ENCODE measurements at places on chromosomes 16 and 17. TPM values are rescaled to one million over a fixed set of nuclear protein-coding genes. Genes with fewer than 3 reads are reported as not detected.
A peak's percentile ranks its signal among the peaks of the same experiment; 100 is the strongest.

The GOSR1 gene
- 29.3 TPM for polyA plus RNA-seq

The HYDIN gene
- 15.2 TPM for polyA plus RNA-seq

The KRT10 gene
- 65.0 TPM for polyA plus RNA-seq

The SLC2A4 gene
- 0.48 TPM for polyA plus RNA-seq

The TBC1D3B gene
- polyA plus RNA-seq: 14.2 TPM

The IRX6 gene
- polyA plus RNA-seq: 0.35 TPM

DNA sequence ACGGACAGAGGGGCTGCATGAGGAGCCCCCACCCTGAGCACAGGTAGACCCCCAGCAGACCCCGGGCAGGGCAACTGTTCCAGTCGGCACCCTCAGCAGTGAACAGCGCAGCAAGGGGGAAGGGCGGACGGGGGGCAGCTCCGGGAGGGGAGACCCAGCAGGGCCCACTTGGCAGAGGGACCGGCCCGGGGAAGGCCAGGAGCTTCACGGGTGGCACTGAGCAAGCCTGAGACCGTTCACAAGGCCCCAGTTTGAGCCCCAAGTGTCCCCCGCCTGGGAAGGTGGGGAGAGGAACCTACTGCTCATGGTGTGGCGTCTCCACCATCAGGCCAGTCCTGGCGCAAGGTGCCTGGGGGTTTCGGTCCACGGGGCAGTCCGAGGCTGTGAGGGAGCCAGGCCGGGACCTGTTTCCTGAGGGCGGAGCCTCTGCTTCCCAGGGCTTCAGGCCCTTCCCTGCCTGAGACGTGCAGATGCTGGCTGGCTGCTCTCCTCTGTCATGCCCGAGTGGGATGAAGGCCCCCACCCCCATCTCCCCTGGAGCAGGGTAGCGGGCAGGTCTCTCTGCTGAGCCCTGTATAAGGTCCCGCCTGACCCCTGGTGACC, 54.4 kb upstream of the GNG13 start:
- DNase-seq: no peak

DNA sequence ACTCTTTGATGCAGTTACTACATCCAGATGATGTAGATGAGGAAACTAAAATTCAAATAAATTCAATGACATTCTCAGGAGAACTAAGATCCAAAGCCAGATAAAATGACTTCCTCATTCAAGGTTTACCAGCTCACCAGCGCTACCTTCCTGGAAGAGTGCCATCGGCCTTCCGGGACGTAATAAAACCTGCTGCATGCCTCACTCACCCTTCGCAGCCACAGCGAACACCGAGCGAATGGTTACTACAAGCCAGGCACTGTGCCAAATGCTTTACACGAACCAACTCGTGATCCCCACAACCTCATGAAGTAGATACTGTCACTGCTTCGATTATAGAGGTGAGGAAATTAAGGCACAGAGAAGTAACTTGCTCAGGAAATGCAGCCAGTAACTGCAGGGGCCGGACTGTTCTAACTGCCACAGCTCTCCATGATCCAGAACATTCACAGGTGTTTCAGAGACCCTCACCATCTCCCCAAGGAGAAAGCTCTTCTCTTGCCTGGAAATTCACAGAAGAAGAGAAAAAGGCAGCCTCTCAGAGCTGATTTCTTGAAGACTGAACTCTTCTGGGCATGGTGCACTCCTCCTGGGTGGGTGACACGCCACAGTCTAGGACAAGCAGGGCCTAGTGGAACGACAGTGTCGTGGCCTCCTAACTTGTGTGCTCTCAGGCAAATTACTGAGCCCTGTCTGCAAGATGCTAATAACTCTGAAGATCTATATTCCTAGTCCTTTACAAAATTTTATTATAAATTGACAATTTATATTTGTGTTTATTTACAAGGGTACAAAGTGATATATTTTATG, 46.8 kb downstream of the HIC1 start:
- peak; percentile 49 for DNase-seq

DNA sequence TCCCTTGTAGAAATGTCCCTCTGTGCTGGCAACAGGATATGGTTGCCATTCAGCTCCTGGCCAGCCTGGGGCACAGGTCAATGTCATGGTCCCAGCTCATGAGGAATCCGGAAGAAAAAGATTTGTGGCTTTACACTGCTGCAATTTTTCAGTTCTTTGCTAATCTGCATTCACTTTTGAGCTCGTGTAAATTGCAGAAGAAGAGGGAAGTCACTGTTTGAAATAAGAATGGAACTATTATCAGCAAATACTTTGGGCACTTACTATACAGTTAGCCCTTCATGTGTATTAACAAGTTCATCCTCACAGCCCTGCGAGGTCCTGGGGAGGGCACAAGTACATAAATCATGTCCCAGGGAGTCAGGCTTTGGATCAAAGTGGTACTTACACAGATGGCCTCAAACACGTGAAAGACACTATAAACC, 14.2 kb downstream of the SLC47A2 start:
- peak; percentile 26 for DNase-seq

GRCh38 chr17:75096082-75096625, 8.4 kb downstream of the SLC16A5 start:
- DNase-seq: no peak

DNA sequence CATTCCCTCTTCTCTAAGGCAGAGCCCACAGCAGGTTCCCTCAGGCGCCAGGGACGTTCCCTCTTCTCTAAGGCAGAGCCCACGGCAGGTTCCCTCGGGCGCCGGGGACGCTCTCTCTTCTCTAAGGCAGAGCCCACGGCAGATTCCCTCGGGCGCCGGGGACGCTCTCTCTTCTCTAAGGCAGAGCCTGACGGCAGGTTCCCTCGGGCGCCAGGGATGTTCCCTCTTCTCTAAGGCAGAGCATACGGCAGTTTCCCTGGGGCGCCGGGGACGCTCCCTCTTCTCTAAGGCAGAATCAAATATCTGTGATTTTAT, 24.3 kb downstream of the ACSF3 start:
- DNase-seq: no peak

- no peak for DNase-seq
Measured at GRCh38 chr16:29862383-29862883, 593 bp downstream of the CDIPT start.

- no peak for DNase-seq
Measured at GRCh38 chr16:9363520-9363919, 272.1 kb downstream of the HAPSTR1 start.

GRCh38 chr16:3882531-3882930, 2.0 kb upstream of the CREBBP start:
- no peak for DNase-seq

DNA sequence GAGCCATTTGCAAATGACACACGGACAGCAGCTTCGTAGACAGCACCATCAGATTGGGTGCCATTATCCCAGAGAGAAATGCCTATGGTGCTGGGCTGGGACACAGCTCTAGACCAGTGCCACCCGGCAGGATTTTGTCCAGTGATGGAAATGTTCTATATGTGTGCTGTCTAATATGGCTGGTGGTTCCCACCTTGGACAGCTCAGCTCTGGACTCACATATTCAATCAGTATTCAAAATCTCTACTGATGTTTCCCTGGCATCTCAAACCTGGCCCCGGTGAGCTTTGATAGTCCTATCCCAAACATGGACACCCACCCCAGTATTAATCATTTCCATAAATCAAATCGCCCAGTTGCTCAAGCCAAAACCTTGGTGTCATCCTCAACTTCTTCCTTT, 23.0 kb downstream of the FA2H start:
- no peak for DNase-seq

GRCh38 chr17:31672161-31672819, 186.8 kb downstream of the COPRS start:
- no peak for DNase-seq
